Activated CD4-positive, CD25-positive, alpha-beta regulatory T cell treated with anti-CD3 and anti-CD28 coated beads, Interleukin-2, amount 50 U/mL, for 24 hours (primary cell): ENCODE measurements at places on chromosomes 7 and 10.

- ATAC-seq = no peak
Measured at GRCh38 chr10:89627830-89628229, 17.2 kb downstream of the PANK1 start.

- no peak for ATAC-seq
Measured at GRCh38 chr10:106930751-106931150, 233.8 kb downstream of the SORCS1 start.

DNA sequence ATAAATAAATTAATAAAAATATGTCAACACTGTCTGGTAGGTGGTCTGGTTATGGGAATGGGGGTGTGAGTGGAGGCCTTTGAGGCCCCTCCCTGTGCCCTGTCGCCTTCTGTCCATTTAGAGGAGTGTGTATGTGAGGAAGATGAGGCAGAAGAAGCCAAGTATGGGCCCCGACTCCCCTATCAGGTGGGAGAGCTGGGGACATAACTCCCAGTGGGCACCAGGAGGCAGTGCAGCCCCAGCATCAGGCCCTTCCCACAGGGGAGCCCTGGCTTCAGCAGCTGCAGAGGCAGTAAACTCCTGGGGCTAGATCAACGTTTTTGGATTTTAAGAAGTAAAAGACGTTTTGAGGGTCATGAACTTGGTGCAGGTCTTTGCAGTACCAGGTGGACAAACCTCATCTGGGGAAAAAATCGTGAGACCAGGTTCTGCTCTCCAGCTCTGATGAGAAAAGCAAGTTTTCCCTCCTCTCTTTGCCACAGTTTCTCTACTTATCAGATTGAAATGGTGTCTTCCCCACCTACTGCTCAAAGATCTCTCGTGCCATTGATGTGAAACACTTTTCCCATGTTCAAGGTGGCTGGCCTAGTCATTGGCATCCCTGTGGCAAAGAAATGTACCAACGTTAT, 167.8 kb upstream of the EEPD1 start:
- peak; percentile 95 for ATAC-seq

- ATAC-seq = no peak
Measured at GRCh38 chr10:64286533-64286932, 765.3 kb downstream of the REEP3 start.

GRCh38 chr10:7233259-7233991, 177.4 kb downstream of the SFMBT2 start:
- ATAC-seq = no peak

DNA sequence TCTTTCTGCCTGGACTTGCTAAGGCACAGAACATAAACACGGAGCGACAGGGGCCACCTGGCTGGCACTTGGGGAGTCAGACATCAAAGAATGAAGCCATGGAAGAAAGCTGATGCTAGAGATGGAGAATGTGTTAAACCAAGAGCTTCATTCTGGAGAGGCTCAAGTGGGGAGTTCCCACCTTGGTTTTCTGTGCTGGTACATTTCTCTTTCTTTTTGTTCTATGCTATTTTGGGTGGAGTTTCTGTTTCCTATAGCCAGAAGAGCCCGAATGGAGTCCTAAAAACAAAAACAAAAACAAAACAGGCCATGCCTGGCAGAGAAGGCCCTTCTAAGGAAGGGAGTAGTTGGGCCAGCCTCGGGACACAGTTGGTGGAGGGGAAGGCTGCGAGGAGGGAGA, 148.4 kb upstream of the PRR15 start:
- ATAC-seq = no peak

DNA sequence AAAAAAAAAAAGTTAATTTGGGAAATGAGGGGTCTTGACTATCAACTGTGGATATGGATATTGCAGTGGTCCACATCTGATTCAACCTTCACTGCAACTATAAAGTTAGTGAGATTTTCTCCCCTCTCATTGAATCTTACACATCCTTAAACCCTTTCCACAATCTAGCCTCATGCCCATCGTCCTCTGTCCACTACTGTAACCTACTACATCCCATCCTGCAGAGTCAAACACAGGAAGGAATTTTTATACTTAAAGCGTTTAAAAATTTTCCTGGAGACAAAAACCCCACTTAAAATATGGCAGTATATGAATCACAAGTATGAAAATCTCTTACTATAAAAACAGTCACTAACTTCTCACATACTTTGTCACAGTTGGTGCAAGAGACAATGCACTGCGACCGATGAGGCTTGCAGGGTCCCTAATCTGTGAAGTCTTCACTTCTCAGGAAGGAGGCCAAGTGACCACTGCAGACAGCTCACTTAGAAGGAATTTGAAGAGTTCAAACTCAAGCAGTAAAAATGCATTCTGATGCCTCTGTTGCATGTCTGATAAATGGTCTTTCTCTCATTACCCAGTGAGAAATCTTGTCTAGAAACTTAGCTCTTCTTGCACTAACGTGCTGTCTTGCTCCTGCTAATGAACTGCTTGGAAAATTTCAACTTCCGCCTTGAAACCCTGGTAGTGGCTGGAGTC, 50.3 kb upstream of the ST8SIA6 start:
- no peak for ATAC-seq

- ATAC-seq = no peak
Measured at GRCh38 chr10:27391916-27392315, 112.2 kb upstream of the RAB18 start.

DNA sequence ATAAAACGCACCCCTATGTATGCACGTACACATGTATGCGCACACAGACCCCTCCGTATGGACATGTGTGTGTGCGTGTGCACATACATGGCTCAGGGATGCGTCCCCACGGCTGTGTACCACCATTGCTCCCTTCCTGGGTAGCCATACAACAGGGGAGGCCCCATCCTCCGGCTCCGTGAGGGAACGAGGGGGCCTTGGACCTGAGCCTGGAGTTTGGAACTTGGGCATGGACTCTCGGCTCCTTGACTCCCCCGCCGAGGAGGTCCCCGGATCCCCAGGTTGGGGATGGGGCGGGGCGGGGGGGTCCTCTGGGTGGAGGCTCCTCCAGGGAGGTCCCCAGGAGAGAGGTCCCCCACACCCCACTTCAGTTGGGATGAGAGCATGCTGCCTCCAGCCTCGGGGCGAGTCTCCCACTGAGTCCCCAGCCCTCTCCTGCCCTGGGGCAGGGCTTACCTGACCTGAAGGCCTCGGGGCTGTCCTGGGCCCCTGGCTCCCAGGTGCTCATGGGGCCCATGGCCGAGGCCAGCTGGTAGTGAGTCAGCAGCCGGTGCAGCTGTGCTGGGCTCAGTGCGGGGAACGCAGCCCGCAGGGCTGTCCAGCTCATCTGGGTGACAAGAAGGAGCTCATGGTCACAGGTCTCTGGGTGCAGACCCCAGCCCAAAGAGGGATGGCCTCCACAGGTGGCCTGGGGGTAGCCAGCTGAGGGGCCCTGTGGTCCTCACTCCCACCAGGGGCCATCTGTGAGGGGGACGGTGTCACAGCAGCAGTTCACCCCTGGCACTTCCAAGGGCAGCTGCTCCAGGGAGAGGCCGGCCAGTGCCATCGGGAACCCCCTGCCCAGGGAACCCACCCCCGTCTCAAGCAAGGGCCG, 29.9 kb downstream of the AP5Z1 start:
- no peak for ATAC-seq

GRCh38 chr10:110141185-110141584, 66.2 kb upstream of the MXI1 start:
- ATAC-seq = no peak

DNA sequence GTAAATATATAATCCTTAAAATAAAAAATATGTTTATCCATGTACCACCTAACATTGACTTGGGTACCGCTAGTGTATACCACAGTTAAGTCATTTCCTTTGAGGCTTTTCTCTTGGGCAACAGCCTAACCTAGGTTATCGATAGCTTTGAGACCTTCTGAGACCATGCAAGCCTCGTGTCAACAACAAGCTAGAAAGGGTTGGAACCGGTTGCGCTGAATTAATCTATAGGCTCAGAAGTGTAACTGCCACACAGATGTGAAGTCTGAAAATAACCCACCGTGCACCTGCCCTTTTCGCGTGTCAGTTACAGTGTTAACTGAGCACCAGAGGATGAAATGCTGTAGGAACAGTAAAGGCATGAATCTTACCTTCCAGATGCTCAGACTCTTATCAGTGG, 59.8 kb downstream of the ARID5B start:
- ATAC-seq = peak; percentile 54

DNA sequence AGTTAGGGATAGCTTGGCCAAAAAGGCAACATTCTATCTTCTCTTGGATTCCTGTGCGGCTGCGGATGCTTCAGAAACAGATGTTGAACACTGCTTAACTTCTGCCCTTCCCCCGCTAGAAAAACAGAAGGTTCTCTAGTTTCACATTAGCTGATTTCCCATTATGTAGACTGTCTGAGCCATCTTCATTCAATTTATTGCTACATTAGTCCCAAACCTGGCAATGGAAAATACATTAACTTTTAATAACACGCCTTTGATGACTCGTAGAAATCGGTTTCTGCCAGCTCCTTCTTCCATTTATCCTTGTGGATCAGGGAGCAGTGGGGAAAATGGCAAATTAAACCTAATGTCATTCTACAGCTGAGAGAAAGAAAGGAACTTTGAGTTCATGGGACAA, 119.9 kb downstream of the SLC16A9 start:
- ATAC-seq = no peak

- no peak for ATAC-seq
Measured at GRCh38 chr10:60718886-60719285, 59.4 kb upstream of the CDK1 start.

DNA sequence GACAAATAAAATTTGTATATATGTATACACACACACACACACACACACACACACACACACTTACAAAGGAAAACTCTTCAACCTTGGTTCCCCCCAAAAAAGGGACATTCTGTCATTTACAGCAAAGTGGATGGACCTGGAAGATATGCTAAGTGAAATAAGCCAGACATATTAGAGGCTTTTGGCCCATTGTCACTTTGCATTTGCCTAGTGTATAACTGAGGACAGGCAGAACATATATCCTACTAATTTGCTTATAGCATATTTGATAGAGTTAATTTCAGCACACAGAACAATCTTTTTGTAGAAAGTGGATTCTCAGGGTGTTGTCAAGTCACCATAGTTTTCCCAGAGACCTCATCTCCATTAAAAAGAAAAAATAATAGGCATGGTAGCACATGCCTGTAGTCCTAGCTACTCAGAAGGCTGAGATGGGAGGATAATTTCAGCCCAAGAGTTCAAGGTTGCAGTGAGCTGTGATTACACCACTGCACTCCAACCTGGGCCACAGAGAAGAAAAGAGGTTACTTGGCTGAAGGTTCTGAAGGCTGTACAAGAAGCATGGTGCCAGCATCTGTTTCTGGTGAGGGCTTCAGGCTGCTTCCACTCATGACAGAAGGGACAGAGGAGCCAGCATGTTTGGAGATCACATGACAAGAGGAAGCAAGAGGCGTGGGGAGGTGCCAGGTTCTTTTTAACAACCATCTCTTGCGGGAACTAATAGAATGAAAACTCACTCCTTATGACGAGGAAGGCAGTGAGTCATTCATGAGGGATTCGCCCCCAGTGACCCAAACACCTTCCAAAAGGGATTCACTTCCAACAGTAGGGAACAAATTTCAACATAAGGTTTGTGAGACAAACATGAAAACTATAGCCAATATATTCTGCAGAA, 135.6 kb downstream of the TMEM168 start:
- ATAC-seq = no peak

DNA sequence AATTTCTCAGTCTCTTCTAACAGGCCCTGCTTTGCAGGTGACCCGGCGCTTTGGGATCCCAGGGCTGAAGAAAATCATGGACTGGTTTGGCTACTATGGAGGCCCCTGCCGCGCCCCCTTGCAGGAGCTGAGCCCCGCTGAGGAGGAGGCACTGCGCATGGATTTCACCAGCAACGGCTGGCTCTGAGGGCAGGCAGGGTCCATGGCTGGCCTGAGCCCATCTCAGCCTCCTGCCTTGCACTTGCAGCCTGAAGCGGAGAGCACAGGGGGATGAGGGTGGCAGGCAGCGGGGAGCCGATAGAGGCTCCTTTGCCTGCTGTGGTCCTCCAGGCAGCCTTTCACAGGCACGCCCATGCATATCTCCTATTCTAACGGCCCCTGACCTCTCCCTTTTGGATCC, 21.8 kb downstream of the MORN4 start:
- no peak for ATAC-seq

- no peak for ATAC-seq
Measured at GRCh38 chr7:84161398-84161797, 33.2 kb downstream of the SEMA3A start.

GRCh38 chr7:46421441-46422230, 500.6 kb upstream of the IGFBP3 start:
- ATAC-seq = no peak

- no peak for ATAC-seq
Measured at GRCh38 chr7:106522696-106523095, 138.3 kb downstream of the CCDC71L start.

- peak; percentile 84 for ATAC-seq
Measured at GRCh38 chr7:130961128-130961601, 227.2 kb upstream of the KLF14 start.

DNA sequence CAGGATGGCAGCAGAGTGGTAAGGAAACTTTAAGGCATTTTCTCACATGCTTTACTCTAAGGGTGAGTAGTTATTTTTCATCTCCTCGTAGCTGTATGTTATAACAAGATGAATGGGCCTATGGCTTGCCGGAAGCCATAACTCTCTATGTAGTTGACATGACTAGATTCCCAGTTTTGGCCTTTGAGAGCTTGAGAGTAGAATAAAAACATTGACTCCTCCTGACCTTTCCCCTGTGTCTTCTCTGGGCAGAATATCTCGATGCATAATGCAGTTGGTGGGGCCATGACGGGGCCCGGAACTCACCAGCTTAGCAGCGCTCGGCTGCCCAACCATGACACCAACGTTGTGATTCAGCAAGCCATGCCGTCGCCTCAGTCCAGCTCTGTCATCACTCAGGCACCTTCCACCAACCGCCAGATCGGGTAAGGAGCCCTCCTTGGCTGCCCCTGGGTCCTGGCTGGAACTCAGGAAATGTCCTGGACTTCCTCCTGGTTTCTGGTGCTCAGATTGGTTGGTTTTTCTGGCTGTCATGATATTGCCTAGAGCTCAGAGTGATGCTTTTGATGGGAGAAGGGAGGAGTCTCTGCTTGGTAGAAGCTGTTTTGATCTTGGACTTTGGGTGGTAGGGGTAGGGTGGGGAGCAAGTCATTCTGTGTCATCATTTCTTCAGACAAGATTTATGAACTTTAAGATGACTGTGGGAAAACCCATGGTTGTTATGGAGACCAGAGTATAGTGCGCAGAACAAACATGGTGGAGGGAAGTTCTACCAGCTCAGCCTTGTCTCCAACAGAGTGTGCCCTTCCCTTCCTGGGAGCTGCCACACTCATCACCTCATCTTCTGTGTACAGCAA, 158.0 kb downstream of the CREB5 start:
- no peak for ATAC-seq

- no peak for ATAC-seq
Measured at GRCh38 chr10:29430101-29430500, 141.2 kb downstream of the LYZL1 start.
